RCC 7860 (cell line): ENCODE measurements at places on chromosomes 3 and 15.

DNA sequence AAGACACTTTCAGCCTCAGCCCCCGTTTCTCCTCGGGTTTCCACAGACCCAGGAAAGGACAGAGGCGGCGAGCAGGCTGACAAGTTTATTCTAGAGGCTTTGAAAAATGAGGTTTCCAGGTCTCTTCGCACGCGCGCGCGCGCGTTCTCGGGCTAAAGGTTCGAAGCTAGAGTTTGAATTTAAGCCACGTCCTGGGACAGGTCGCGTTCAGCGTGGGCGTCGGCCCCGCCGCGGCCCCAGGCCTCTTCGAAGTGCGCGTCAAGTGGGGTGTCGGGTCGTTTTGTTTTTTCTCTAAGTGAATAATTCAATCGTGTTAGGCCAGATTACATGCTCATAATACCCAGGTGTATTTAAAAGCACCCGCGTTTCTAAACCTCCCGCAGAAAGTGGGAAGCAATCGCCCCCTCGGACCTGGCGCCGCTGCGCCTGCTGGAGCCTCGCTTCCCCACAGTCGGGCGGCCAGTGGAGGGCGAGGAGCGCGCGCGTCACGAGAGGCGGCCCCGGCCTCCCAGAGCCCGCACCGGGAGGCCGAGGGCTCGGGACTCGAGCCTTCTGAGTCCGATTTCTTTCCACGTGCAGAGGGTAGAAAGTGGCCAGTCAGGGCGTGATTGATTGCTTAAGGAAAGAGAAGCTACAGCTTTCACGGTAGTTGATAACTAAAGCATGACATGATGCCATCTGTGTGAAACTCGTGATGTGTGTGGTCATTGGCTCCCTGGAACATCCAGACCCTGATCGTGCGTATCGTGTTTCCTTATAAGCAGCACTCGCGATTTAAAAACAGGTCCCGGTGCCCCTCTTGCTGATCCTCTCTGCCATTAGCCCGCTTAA lies 15.8 kb upstream of the SOX2 start:
- DNase-seq: no peak

DNA sequence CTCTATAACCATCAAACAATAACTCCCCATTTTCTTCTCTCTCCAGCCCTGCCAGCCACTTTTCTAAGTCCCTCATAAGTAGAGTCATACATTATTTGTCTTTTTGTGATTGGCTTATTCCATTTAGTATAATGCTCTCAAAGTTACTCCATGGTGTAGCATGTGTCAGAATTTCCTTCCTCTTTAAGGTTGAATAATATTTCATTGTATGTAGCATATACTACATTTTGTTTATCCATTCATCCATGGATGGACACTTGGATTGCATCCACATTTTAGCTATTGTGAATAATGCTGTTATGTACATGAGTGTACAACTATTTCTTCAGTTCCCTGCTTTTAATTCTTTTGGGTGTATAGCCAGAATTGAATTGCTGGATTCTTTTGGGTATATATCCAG lies 138.4 kb downstream of the ATG7 start:
- DNase-seq: no peak

DNA sequence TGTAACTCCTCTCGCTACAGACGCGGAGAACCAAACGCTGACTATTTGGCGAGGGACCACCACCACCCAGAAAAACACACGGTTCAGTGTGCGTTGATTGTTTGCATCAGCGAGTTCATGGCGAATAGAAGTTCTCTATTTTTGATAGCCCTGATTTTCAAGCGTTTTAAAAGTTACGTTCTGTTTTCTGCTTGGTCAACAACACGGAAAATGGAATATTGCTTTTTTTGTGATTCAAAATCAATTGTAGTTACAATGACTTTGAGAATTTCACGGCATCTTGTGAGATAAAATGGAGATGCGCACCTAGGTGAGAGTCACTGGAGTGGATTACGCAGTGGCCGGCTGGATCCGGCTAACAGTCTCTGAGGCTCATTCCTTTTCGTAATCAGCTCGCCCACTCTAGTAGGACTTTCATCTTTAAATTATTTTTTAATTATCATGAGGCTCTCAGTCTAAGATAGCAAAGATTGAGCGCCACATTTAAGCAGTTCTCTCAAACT lies 54.8 kb downstream of the CCDC54 start:
- DNase-seq: no peak

GRCh38 chr3:53702776-53703530 lies 143.3 kb downstream of the CHDH start:
- DNase-seq: no peak

- no peak for DNase-seq
Observed at GRCh38 chr15:69623392-69624154, 171.0 kb downstream of the RPLP1 start.
